CD4-positive, alpha-beta T cell treated with Interleukin-10 for 1 hour (primary cell): ENCODE measurements at places on chromosomes 6 and 20.

GRCh38 chr20:5172167-5172601 lies 45.4 kb downstream of the CDS2 start:
- DNase-seq = no peak

GRCh38 chr6:13201336-13201735 lies 127.0 kb downstream of the TBC1D7 start:
- DNase-seq = no peak

DNA sequence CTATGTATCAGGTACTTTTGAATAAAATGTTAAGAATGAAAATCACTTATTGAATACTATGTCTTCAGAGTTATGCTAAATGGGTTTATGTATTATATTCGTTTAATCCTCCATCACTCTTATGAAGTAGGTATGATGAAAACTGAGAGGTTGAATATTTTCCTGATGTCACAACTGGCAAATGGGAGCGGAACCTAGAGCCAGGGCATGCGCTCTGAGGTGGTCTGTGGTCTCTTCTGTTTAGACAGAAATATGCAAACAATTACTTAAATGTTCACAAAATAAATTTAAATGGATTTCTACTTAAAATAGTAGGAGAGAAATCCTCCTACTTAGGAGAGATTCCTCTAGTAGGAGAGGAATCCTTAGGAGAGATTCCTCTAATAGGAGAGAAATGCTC lies 21.3 kb upstream of the UTRN start:
- DNase-seq = no peak

DNA sequence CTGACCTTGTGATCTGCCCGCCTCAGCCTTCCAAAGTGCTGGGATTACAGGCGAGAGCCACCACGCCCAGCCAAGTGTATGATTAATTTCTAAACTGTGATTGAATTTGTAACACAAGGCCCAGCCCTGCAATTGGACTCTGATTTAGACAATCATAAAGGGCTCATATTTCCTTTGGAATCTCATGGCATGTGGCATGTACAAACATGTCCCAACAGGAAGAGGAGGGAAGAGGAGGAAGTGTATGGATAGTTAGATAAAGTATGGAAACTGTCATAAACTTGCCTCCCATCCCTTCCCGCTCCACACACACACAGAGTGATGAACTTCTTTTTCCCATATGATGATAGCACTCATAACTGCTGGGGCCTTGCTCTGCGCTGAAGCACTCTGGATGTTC lies 27.2 kb upstream of the QKI start:
- no peak for DNase-seq

- no peak for DNase-seq
Measured at GRCh38 chr6:300494-301198, 8.4 kb downstream of the DUSP22 start.

DNA sequence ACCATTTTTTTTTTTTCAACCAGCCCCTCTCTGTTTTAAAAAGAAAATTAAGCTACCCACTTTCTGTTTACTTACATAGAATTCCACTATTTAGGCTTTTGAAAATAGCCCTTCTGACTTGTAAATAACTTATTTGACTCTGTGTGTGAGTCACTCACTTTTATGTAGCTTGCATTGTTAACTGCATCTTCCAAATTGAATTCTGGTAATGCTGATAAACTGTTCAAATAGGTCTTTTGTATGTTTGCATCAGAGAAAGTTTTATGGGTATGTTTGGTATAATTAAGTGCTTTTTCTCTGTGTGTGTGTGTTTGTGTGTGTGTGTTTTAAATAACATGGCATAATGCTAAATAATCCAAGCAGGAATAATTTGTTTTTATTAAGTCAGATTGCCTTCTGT lies 360.1 kb downstream of the PLCB1 start:
- DNase-seq = no peak

GRCh38 chr6:113092795-113093194 lies 745.7 kb downstream of the RFPL4B start:
- no peak for DNase-seq

DNA sequence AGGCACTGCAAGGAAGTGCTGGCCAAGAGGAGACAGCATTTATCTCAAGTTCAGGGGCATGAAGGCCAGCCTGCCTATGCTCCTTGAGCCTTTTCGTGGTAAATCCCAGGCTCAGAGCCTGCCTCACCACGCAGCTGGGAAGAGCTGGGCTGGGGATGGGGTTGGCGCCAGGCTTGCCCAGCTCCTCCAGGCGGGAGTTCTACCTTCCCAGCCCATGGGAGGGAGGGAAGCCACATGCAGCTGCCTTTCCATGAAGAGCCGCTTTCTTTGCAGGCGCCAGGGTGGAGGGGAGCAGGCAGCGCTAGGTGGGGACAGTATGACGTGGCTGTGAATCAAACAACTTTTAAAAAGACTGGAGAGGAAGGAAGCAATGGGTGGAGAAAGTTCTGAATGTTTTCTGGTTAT lies 19.5 kb upstream of the SIRT5 start:
- no peak for DNase-seq

DNA sequence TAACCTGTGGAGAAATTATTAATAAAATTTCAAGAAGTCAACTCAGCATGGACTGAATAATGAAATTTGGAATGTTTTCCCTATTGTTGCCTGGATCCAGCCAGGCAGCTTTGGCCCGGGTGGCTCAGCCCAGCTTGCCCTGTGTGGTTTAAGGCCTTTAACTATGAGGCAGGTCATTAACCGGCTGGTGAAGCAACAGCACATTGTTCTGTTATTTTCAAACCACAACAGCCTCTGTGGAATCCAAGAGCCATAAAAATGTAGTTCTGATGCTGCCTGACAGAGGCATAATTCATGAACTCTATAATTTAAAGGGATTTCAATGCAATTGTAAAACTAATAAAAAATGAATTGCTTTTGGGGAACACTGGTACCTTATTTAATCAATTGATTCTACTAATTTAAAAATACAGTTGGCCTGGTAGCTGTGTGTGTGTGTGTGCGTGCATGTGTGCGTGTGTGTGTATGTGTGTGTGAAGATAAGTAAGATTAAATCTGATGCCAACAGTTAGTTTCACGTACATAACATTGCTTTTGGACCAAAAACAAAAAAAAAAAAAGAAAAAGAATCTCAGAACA lies 117.7 kb downstream of the RPS12 start:
- no peak for DNase-seq

- no peak for DNase-seq
Measured at GRCh38 chr6:41252401-41253169, 24.4 kb downstream of the TREML4 start.

DNA sequence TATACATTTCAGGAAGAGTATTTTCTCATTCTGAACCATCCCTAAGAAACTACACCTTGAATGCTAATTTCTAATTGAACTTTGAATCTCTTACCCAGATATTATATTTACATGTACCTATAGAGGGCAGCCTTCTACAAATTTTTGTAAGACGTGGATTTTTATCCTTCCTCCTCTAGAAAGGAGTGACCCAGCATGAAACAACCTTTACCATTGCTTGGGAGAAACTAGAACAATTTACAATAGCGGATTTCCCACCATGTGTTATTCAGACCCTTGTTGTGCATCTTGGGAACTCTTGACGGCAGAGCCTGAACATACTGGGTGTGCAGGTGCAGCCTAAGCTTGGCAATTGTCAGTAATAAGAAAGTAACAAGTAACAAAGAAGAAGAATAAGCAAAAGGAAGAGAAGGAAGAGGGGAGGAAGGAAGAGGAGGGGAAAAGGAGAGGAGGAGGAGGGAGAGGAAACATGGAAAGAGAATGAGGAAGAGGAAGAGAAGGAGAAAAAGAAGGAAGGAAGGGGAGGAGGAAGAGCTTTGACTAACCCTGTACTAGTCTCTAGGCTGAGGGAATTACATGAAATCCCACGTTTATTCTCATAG lies 10.8 kb upstream of the TAAR1 start:
- DNase-seq = peak; percentile 40

DNA sequence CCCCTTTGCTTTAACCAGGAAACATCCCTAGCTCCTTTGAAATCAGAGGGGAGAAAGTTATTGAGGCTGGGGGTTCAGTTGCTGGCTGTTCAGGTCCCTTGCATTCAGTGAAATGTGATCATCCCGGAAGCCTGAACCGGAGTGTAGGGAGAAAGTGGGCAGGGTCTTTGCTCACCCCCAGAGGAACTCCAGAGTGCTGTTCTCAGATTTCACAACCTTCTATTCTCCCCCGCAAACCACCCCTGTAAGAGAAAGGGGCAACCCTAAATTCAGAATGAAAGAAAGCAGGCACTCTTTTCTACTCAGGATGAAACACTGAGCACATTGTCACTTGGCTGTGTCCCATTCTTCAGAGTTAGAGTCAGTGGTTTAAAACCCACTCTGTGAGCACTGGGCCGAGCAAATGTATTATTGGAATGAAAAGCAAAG lies 139.8 kb downstream of the KHDC1L start:
- DNase-seq = no peak

DNA sequence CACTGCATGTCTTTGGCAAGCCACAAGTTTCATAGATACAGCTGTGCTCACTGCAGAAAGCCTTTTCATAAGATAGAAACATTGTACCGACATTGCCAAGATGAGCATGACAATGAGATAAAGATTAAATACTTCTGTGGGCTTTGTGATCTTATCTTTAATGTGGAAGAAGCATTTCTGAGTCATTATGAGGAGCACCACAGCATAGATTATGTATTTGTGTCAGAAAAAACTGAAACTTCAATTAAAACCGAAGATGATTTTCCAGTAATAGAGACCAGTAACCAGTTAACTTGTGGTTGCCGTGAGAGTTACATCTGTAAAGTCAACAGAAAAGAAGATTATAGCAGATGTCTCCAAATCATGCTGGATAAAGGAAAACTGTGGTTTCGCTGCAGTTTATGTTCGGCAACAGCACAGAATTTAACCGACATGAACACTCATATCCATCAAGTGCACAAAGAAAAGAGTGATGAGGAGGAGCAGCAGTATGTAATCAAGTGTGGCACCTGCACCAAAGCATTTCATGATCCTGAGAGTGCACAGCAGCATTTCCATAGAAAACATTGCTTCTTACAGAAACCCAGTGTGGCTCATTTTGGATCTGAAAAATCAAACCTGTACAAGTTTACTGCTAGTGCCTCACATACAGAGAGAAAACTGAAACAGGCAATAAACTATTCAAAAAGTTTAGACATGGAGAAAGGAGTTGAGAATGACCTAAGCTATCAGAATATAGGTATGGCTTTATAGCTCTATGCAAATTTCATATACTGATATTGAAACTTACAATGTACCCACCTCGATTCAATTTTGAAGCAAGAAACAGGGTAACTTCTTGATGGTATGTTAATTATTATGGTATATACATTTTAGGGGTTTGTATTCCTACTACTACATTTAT lies 23.9 kb upstream of the BAG2 start:
- DNase-seq = no peak

DNA sequence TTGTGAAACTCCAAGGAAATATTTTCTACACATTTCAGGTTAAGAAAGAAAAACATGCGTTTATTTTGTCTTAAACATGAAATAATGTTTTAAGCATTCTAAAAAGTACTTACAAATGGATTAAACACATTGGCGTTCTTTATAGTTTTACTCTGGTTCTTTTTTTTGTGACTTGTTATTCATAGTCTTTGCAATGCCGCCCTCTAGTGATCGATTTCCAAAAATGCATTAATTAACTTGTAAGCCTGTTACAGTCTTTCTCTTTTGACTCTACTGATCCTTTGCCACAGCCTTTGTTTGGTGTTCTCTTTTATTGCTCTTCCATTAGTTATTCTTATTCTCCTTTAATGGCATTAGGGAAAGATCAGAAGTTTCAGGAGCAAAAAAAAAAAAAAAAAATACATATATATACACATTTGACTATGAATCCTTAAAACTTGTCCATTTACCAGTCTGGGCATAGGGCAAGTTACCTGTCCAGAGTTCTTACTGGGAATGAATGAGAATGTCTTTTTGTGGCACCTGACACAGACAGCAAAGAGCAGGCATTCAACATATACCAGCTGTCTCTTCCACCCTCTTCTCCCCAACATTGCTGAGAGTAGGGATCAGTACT lies 59.9 kb downstream of the MACROD2 start:
- DNase-seq = peak; percentile 35

- DNase-seq = no peak
Measured at GRCh38 chr6:29974901-29975560, 32.7 kb downstream of the HLA-A start.

- DNase-seq = no peak
Measured at GRCh38 chr6:33607126-33607783, 13.9 kb upstream of the ITPR3 start.

GRCh38 chr6:35668744-35669450 lies 19.8 kb downstream of the FKBP5 start:
- DNase-seq = no peak

DNA sequence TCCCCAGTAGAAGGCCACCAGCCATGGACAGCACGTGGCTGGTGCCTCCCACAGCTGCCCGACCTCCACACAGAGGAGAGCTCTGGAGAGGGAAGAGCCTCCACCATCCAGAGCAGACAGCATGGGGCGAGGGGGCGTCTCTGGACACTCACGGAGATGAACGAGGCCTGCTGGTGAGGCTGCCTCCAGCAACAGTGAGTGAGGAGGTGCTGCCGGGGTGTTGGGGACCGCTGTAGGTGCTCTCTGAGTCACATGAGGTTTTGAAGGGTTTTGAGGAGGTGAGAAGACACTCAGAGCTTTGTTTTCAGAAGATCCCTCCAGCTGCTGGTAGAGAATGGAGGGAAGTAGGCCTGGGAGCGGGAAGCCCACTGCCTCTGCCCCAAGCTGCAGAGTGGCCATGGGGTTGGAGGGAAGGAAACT lies 65.6 kb downstream of the THBS2 start:
- DNase-seq = no peak

- DNase-seq = no peak
Measured at GRCh38 chr6:25671652-25672051, 19.6 kb downstream of the SCGN start.

GRCh38 chr6:56790414-56790813 lies 147.7 kb upstream of the DST start:
- no peak for DNase-seq

DNA sequence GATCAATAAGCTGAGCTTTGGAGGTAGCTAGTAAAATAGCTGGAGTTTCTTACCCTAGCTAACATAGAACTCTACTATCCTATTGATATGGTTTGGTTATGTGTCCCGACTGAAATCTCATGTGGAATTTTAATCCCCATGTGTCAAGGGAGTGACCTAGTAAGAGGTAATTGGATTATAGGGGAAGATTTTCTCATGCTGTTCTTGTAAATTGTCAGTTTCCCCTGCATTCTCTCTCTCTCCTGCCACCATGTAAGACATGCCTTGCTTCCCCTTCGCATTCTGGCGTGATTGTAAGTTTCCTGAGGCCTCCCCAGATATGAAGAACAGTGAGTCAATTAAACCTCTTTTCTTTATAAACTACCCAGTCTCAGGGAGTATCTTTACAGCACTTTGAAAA lies 24.6 kb upstream of the SYNE1 start:
- DNase-seq = no peak

GRCh38 chr6:34459899-34460593 lies 5.8 kb upstream of the PACSIN1 start:
- DNase-seq = peak; percentile 68

GRCh38 chr6:135576055-135576454 lies 78.5 kb upstream of the AHI1 start:
- DNase-seq = no peak

DNA sequence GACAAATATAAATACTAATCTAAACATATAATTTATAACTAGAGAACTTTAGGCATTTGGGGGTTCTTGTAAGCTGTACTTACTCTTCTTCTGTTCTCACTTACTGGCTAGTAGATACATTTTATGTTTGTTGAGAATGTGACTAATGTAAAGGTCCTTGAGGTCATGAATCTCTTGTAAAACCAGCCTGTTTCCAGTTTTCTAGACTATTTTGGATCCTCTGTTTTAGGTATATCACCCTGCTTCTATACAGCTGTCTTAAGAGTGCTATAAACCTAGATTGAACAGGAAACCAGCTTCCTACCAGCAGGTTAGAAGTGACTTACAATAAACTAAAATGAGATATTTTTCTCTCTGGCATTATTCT lies 134.2 kb downstream of the PLCB4 start:
- no peak for DNase-seq
